DND-41 (cell line): ENCODE measurements at places on chromosomes 6 and 20.

- H3K27ac ChIP-seq, result no peak overlapping the region
- H3K36me3 ChIP-seq, result no peaks in the 10 kb centered on the region
- peaks cover 2% of the 10 kb centered on the region for H3K27me3 ChIP-seq
- H3K4me1 ChIP-seq, result no peaks in the 10 kb centered on the region
Measured at GRCh38 chr20:62366370-62367135, 559 bp downstream of the LAMA5 start.

GRCh38 chr20:25364180-25364788 is 26.4 kb downstream of the ABHD12 start:
- no peak for DNase-seq
- no peak overlapping the region for H3K4me3 ChIP-seq
- H3K27ac ChIP-seq, result no peak overlapping the region
- H3K4me1 ChIP-seq, result no peaks in the 10 kb centered on the region; the same call in 1 of the 2 replicates

GRCh38 chr6:52759085-52759484 is 4.2 kb downstream of the GSTA2 start:
- H3K4me3 ChIP-seq, result no peak overlapping the region
- no peaks in the 10 kb centered on the region for H3K27me3 ChIP-seq
- H3K36me3 ChIP-seq, result no peaks in the 10 kb centered on the region
- H3K27ac ChIP-seq, result no peak overlapping the region

DNA sequence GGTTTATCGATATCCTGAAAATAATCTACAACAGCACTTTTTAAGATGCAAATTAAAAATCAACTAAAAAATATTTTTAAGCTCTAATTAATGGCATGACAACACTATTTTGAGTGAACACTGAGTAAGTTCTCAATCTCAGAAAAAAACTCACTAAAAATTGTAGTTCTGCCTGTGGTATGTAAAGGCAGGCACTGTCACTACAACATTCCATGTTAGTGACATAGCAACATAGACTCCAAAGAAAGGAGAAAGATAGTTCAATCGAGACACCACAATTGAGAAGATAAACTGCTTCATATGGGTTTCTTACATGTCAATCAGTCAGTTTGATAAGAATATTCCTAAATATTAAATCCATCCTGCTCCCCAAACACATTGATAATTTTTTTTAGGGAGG is 38.0 kb downstream of the COL12A1 start:
- H3K4me3 ChIP-seq, result no peak overlapping the region
- H3K36me3 ChIP-seq, result no peaks in the 10 kb centered on the region
- DNase-seq, result no peak
- H3K27ac ChIP-seq, result no peak overlapping the region
- H3K27me3 ChIP-seq, result no peaks in the 10 kb centered on the region

GRCh38 chr6:94362061-94362864 is 942.9 kb upstream of the EPHA7 start:
- H3K4me3 ChIP-seq, result no peak overlapping the region
- DNase-seq, result no peak
- no peak overlapping the region for H3K27ac ChIP-seq
- no peaks in the 10 kb centered on the region for H3K36me3 ChIP-seq

- H3K36me3 ChIP-seq, result no peaks in the 10 kb centered on the region
- H3K4me1 ChIP-seq, result no peaks in the 10 kb centered on the region
- DNase-seq, result no peak
- no peaks in the 10 kb centered on the region for H3K27me3 ChIP-seq
- H3K4me3 ChIP-seq, result no peak overlapping the region
- H3K27ac ChIP-seq, result no peak overlapping the region
Measured at GRCh38 chr6:18976966-18977365, 589.8 kb downstream of the RNF144B start.

- H3K36me3 ChIP-seq, result no peaks in the 10 kb centered on the region
- no peak overlapping the region for H3K27ac ChIP-seq
- H3K4me1 ChIP-seq, result no peaks in the 10 kb centered on the region
- DNase-seq, result no peak
Measured at GRCh38 chr20:32600681-32601237, 15.6 kb upstream of the NOL4L start.

- no peak overlapping the region for H3K27ac ChIP-seq
- DNase-seq, result no peak
- no peak overlapping the region for H3K4me3 ChIP-seq
- H3K4me1 ChIP-seq, result no peaks in the 10 kb centered on the region
- H3K27me3 ChIP-seq, result no peaks in the 10 kb centered on the region
Measured at GRCh38 chr20:51042064-51042463, 19.2 kb upstream of the KCNG1 start.

GRCh38 chr6:108524528-108525248 is 36.0 kb upstream of the FOXO3 start:
- H3K4me1 ChIP-seq, result peaks cover 7% of the 10 kb centered on the region
- H3K27me3 ChIP-seq, result no peaks in the 10 kb centered on the region
- peaks cover 15% of the 10 kb centered on the region; the same call in 1 of the 2 replicates for H3K36me3 ChIP-seq
- H3K4me3 ChIP-seq, result no peak overlapping the region

DNA sequence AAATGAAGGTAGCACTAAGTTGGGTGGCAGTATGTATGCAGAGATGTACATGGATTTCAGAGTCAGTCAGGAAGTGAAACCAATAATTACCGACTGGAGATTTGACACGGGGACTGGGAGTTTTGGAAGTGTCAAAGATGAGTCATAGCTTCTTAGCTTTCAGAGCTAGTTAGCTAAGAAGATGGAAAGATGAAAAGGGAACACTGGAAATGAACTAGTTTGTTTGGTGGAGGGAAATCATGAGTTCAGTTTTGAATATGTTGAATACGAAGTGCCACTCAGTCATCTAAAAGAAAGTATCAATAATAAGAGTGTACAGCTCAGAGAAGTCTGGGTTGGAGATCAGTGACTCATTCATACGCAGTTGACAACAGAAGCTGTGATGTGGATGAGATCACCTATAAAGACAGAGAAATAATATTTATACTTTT is 7.5 kb downstream of the ESF1 start:
- no peak overlapping the region for H3K4me3 ChIP-seq
- no peaks in the 10 kb centered on the region for H3K27me3 ChIP-seq

DNA sequence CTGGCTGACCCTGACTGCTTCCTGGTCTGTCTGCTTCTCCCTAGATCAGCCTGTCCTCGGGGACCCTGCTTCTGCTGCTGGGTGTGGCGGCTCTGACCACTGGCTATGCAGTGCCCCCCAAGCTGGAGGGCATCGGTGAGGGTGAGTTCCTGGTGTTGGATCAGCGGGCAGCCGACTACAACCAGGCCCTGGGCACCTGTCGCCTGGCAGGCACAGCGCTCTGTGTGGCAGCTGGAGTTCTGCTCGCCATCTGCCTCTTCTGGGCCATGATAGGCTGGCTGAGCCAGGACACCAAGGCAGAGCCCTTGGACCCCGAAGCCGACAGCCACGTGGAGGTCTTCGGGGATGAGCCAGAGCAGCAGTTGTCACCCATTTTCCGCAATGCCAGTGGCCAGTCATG is 6.3 kb downstream of the NRSN2 start:
- no peak overlapping the region for H3K4me3 ChIP-seq
- H3K36me3 ChIP-seq, result no peaks in the 10 kb centered on the region
- peaks cover 2% of the 10 kb centered on the region for H3K27me3 ChIP-seq
- H3K4me1 ChIP-seq, result peaks cover 9% of the 10 kb centered on the region

GRCh38 chr6:156774863-156775405 is 2.2 kb upstream of the ARID1B start:
- H3K27me3 ChIP-seq, result no peaks in the 10 kb centered on the region
- H3K4me3 ChIP-seq, result no peak overlapping the region
- H3K36me3 ChIP-seq, result no peaks in the 10 kb centered on the region
- H3K27ac ChIP-seq, result no peak overlapping the region
- DNase-seq, result no peak

DNA sequence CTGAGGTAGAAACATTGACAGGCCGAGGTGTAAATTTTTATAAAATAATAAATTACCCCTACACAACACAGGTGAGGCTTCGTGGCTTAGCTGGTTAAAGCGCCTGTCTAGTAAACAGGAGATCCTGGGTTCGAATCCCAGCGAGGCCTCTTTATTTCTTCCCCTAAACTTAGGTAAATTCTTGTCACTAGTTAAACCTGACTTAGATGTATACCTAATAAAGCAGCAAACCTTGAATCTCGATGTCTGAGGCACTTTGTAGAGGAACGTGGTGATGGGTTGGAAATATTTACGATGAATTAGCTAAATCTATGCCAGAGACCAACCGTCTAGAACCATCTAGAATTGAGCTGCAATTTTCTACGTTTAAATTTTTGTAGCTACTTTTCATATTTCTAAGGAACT is 185.6 kb downstream of the OR2B2 start:
- H3K36me3 ChIP-seq, result no peaks in the 10 kb centered on the region
- no peaks in the 10 kb centered on the region for H3K4me1 ChIP-seq
- H3K27ac ChIP-seq, result no peak overlapping the region
- DNase-seq, result no peak
- H3K27me3 ChIP-seq, result peaks cover 8% of the 10 kb centered on the region

- no peak overlapping the region for H3K4me3 ChIP-seq
- H3K36me3 ChIP-seq, result no peaks in the 10 kb centered on the region
- H3K27me3 ChIP-seq, result peaks cover 11% of the 10 kb centered on the region
- no peak for DNase-seq
- no peaks in the 10 kb centered on the region for H3K4me1 ChIP-seq
Measured at GRCh38 chr6:43963203-43963602, 164.0 kb downstream of the MRPL14 start.

DNA sequence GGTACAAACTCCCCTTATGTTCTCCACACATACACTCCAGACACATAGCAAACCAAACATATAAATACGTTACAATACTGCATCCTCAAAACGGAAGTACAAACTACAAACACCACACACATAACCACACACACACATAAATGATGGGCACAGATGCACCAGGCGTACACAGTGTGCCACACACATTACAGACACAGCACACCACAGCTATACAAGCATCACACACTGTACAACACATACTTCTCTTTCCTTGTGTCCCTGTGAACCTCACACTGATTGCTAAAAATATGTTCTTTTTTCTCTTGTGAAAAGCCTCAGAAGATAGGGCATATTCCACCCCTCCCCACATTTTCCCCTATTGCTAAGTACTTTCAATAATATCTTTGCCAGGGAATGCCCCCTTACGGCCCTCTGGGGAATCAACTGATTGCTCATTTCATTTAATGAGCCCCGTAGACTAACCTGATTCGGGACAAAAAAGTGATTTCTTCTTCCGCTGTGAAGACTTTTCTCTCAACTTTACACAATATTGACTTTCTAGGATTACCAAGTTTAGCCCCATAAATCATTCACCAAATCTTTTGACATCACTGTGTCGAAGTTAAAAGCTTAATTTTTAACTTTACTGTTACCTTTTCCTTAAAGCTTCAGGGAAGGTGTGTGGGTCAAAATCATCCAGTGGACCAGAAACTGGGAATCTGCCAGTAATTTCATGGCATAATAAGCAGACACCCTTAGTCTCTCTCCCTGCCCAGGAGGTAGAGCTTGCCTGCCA is at the start of gene SLC17A1:
Gene SLC17A1, minus strand, starts transcription at position 521 of the 775 bp plus-strand sequence. CDS start 1,495 bp downstream, outside the sequence.
- H3K27me3 ChIP-seq, result peaks cover 3% of the 10 kb centered on the region
- no peak within 1 kb of the TSS for H3K27ac ChIP-seq
- DNase-seq, result no peak
- H3K4me1 ChIP-seq, result no peaks in the 10 kb centered on the region
- no peaks in the 10 kb centered on the region for H3K36me3 ChIP-seq

DNA sequence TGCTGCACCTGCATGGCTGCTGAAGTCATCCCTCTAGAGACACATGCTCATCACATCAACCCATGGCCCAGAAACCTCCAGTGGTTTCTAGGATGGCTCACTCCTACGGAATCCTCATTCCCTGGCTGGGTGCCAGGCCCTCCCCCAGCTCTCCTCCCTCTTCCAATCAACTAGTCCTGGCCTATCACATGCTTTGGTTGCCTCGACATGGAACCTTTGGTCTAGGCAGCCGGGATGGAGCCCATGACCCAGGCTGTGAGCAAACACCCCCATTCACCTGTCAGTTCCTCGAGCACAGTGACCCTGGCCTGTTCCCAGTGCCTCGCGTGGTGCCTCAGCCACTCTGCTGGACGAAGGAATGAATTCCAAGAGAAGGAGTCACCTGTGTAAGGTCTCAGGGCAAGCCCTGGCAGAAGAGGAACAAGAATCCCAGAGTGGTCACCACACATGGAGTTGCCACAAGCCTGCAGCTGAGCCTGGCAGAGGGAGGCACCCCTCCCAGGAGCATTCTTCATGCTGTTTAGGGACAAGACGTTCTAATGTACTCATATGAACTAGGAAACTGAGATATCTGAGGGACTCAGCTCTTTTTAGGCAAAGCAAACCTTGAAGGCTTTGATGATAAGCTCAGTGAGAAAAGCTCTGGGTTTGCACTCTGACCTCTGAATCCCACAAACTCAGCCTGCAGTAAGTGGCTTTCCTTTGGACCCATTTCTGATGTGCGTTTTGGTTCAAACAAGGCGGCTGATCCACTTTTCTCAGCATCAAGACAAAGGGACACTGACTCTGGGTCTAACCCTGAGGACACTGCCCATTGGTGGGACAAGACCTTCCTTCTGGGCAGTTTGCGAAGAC is 40.2 kb downstream of the PPP1R3G start:
- no peak for DNase-seq
- no peak overlapping the region for H3K4me3 ChIP-seq
- H3K36me3 ChIP-seq, result no peaks in the 10 kb centered on the region
- no peak overlapping the region for H3K27ac ChIP-seq
- no peaks in the 10 kb centered on the region for H3K27me3 ChIP-seq
- no peaks in the 10 kb centered on the region; the same call in 1 of the 2 replicates for H3K4me1 ChIP-seq

DNA sequence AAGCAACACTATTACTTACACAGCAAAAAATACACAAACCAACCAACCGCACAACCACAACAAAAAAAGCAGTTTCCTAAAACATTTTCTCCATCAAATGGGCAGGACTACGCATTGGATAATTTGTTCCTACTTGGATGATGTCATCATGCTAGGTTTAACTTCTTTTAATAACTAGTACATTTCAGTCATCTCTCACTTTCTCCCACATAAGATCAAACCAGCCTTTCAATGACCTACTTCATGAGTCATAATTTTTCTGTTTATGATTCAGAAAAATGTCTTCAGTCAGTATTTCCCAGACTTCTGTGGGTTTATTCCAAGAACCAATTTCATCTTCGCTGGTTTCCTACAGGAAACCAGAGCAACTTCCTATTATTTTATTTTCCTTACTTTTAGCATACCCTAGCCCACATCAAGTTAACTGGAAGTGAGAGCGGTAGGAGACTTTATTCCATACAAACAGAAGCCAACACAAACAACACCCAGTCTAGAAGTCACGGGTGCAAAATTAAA is 134.2 kb downstream of the GMDS start:
- DNase-seq, result no peak
- no peaks in the 10 kb centered on the region for H3K27me3 ChIP-seq
- no peak overlapping the region for H3K27ac ChIP-seq
- no peaks in the 10 kb centered on the region for H3K4me1 ChIP-seq
- H3K4me3 ChIP-seq, result no peak overlapping the region

GRCh38 chr6:136411453-136412354 is 122.1 kb upstream of the BCLAF1 start:
- H3K4me1 ChIP-seq, result no peaks in the 10 kb centered on the region
- DNase-seq, result no peak
- H3K36me3 ChIP-seq, result no peaks in the 10 kb centered on the region
- H3K27me3 ChIP-seq, result peaks cover 13% of the 10 kb centered on the region
- no peak overlapping the region for H3K4me3 ChIP-seq

DNA sequence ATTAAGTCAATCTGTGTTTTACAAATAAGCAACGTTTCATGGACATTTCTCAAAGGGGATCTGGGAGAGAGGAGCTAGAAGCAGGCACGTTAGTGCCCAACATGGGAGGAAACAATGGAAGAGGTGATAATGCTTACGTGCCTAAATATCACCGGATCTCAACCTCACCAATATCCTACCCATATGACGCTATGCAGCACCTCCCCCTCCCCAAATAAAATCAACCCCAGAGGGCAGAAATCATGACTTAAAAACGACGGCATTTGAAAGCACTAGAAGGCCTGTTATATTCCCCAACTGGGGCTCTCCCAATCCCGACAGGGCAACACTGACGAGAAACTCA is 425 bp downstream of the HBS1L start:
- H3K4me1 ChIP-seq, result peaks cover 58% of the 10 kb centered on the region
- no peak for DNase-seq
- H3K36me3 ChIP-seq, result peaks cover 23% of the 10 kb centered on the region
- H3K4me3 ChIP-seq, result peak overlapping the region; percentile 67
